Activated CD8-positive, alpha-beta memory T cell treated with anti-CD3 and anti-CD28 coated beads for 48 hours (primary cell): ENCODE measurements at places on chromosomes 4 and X.

GRCh38 chr4:95510145-95510544, 38.6 kb downstream of the UNC5C start:
- DNase-seq, result no peak

GRCh38 chrX:140764401-140764919, 54.9 kb downstream of the LINC00632 start:
- no peak for DNase-seq

GRCh38 chrX:124333862-124334261, 1.4 kb downstream of the TEX13D start:
- DNase-seq, result no peak

- no peak for DNase-seq
Measured at GRCh38 chr4:97987019-97987648, 156.1 kb downstream of the STPG2 start.

GRCh38 chr4:20347531-20347930, 95.8 kb downstream of the SLIT2 start:
- no peak for DNase-seq

DNA sequence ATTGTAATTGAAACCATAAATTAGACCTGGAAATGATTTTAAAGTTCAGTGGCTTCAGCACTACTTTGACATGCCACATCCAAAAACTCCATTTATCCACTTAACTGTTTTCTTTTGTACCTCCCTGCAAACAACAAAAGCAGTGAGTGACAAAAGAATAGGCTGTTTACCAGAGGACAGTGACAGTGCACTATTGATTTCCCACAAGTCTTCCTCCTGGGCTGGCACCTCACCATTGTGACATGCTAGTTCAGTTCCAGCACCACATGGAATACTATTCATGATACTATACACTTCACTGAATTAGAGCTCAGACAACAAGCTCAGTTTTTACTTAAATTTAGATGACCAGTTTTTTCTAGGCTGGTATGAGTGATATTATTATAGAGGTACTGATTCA, 29.3 kb downstream of the MOSPD2 start:
- DNase-seq, result no peak

GRCh38 chr4:109215506-109215905, 87.0 kb downstream of the COL25A1 start:
- no peak for DNase-seq

DNA sequence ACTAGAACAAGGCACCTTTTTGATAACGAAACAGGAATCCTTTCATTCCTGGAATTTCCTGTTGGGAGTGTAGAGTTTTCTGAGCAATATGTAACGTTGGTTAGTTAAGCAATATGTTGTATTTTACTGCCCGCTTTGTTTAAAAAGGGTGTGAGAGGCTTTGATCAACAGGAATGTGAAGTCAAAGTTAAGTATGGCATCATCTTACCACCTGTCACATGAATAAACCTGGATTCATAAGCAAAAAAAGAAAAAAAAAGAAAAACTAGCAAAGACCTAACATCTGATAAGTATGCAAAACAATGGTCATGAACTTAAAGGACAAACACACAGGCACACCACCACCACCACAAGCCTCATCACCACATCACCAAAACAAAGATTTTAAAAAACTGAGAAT, 7.1 kb upstream of the CXCL5 start:
- no peak for DNase-seq

DNA sequence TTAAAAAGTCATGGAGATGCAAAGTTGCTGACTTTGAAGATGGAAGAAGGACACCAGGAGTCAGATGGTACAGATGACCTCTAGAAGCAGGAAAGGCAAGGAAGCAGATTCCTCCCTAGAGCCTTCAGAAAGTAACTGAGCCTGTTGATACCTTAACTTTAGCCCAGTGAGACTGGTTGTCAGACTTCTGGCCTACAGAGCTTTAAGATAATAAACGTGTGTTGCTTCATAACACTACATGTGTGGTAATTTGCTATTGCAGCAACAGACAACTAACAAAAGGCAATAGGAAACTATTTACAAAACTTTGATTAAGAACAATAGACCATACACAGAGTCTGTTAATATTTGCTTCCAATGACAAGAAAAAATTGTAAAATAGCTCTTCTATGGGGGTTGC, 102.0 kb upstream of the USP38 start:
- DNase-seq, result no peak

DNA sequence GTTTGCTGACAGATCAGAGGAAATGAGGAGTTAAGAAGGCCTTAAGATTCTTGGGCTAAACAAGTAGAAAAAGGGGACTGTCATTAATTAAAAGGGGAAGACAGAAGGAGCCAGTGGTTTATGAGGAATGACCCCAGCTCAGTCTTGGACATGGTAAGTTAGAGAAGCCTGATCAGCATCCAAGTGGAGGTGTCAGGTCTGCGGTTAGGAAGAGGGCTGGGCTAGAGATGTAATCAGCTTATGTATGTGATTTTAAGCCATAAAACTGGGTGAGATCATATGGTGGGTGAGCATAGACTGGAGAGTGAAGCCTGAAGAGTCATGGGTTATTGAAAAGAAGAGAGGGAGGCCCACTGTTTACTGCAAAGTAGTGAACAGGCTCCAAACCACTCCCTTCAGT, 246.1 kb downstream of the NR3C2 start:
- no peak for DNase-seq

- DNase-seq, result no peak
Measured at GRCh38 chr4:7663075-7663541, 228.4 kb upstream of the PSAPL1 start.

GRCh38 chr4:74715706-74716435, 78.5 kb downstream of the BTC start:
- no peak for DNase-seq

GRCh38 chrX:131762802-131763234, 218.9 kb downstream of the OR13H1 start:
- no peak for DNase-seq

DNA sequence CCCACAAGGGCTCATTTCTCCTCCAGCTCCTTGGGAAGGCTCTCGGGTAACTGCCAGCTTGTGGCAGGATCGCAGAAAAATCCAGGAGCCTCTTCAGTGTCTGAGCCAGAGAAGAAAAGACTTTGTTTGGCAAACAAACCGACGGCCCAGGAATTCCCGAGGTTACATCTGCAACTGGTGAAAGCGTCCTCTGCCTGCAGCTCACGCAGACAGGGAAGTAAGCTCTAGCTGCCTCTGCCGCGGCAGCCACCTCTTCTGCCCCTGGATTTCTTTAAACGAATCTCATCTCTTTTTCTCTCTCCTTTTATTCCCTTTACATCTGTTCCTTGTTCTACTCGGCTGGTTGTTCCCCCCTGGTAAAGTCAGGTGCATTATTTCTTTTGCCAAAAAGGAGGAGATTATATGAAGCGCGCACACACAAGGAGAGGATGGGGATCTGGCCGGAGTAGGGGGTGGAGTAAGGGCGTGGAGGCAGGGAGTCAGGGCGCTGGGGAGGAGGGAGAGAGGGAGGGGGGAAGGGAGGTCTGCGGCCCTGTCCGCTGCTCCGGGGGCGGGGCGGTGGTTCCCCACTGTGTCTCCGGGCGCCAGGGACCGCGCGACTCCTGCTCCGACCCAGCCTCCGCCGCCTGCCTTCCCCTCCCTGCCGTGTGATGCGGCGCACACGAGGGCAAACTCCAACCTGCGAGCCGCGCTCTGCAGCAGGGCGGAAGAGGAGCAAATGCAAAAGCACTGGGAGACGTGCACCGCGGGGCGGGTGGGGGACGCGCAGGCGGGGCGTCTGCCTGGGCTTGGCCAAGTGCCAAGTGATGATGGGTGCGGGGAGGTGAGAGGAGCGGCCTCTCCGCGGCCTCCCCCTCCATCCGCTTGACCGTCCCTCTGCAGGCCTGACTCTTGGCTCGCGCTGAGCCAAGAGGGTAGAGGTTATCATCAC, at the start of gene DCHS2:
Gene DCHS2, minus strand, starts transcription at position 459 of the 931 bp plus-strand sequence. Its CDS starts 444 bp downstream, at position 15.
- no peak for DNase-seq

- no peak for DNase-seq
Measured at GRCh38 chr4:79163981-79164490, 161.8 kb downstream of the NAA11 start.

- DNase-seq, result peak; percentile 53
Measured at GRCh38 chrX:49172280-49172780, 632 bp downstream of the PLP2 start.

DNA sequence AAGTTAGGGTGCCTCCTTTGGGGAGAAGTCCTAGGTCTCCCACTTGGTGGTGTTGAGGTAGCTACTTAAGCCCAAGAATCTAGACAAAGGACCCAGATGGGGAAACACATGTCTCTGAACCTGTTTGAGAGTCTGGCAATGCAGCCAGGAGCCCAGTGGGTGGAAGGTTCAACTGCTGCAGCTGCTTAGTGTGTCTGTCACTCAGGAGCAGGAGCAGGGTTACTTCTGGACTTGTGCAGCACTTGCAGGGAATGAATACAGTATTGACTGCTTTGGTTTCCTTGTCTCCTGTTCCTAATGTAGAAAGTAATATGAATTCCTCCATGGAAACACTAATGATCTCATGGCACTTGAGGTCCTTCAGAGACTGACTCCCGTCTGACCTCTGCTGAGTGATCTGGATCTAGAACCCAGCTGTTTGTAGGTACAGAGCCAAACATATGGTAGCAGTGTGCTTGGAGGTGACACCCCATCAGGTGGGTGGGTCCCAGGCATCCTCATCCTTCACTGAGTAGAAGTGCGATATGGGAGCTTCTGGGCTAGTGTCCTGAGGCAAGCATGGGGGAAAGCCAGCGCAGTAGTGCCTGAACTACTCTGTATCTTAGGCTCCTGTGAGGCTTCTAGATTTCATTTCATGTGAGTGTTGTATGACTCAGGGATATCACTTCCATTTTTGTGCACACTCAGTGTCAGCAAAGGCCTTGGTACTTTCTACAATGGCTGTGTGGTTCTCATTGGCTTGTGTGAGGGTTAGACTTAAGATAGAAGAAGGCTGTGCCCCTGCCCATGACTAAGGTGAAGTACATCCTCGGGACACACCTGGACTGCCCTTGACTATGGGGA, 85.0 kb upstream of the WDR1 start:
- no peak for DNase-seq

GRCh38 chrX:15483891-15484290, 9.2 kb downstream of the PIR start:
- DNase-seq, result no peak

DNA sequence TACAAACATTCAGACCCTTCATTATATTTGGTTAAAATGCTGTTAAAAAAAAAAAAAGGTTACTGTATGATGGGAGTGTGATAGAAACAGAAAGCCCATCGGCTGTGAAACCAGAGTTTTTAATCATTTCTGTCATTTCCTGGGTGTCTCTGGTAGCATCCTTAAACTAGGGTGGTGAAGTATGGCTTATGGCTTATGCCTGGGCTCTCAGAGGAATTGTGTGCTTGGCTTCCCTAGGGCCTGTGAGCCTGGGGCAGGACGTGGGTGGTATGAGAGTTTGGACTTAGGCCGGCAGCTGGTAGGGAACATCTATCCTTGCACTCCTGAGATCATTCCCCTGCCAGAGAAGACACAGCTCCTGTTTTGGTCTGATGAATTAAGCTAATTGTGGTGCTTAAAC, 52.2 kb downstream of the DCUN1D4 start:
- DNase-seq, result no peak

GRCh38 chr4:168688584-168688983, 191.7 kb downstream of the PALLD start:
- no peak for DNase-seq

DNA sequence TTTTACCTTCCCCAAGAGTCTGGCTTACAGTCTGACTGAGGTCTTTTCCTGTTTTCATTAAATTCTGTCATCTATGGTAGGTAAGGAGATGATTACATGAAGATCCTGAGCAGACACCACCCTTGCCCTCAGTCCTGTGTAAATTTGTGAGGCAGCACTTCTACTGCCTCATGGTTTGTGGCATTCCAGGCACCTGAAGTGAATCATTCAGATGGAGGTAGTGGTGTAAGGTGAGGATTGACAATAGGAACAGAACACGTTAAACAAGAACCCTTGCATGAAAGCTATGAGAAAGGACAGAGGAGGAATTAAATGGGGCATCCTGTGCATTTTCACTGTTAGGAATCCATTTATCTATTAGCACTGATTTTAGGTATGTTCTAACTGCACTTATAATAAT, 618.6 kb downstream of the TLL1 start:
- no peak for DNase-seq

DNA sequence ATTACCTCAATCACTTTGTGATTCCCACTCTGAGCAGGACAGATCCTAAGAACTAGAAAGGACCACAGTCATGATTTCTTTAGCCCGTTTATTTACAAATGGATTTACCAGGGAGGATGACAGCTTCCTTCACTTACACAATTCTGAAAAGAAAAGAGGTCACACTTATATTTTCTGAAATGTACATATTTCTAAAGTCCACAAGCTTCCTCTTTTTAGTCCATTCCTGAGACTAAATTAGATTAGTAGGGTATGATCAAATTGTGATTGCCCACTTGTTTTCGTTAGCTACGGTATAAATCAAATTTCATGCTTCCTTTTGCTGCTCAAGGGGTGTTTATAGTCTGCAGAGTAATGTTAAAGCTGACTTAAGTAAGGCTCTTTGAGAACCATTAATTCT, 7.6 kb upstream of the AMELX start:
- DNase-seq, result no peak

DNA sequence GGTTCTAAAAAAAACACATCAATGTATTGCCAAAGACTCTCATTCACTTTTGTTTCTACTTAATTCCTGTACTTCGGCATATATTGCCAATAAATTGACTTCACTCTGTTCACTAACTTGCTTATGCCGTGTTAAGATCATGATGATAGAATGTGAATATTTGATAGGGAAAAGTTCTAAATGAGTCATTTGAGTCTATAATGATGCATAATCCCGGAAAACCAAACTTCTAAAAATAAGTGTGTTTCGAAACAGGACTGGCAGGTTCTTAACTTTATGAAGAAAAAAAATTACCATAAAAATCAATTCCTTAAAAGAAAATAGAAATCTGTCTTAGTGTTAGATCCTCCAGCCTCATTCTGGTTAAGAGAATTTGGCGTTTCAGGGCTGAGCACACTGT, 387.5 kb upstream of the FTHL17 start:
- no peak for DNase-seq

GRCh38 chr4:172950990-172951389, 217.6 kb upstream of the GALNT7 start:
- no peak for DNase-seq

GRCh38 chr4:24816797-24817196, 21.4 kb downstream of the SOD3 start:
- DNase-seq, result no peak

GRCh38 chr4:72828864-72829263, 240.7 kb downstream of the COX18 start:
- DNase-seq, result no peak

DNA sequence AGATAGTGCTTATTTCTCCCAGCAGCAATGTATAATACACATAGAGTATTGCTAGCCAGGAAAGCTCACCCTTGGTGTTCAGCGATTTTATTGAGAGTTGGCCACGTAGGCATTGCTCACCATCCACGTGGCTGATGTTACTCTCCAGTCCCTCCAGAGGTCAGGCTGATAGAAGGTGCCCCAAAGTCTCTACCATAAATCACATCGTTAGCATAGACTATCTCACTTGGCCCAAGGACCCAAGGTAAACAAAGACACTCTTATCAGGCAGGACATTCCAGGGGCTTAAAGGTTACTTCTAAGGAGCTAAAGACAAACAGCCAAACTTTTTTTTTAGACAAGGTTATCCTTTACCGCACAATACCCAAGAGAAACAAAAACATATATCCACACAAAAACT, 30.3 kb upstream of the RGN start:
- no peak for DNase-seq

- no peak for DNase-seq
Measured at GRCh38 chrX:134797390-134797700, 139.1 kb upstream of the PLAC1 start.

- DNase-seq, result no peak
Measured at GRCh38 chr4:151038452-151039157, 23.5 kb upstream of the LRBA start.
